ENCODE measurements at places on chromosomes 4 and X. TPM values are rescaled to one million over a fixed set of nuclear protein-coding genes. Genes with fewer than 3 reads are reported as not detected.

The DOK7 gene
- not detected for total RNA-seq

DNA sequence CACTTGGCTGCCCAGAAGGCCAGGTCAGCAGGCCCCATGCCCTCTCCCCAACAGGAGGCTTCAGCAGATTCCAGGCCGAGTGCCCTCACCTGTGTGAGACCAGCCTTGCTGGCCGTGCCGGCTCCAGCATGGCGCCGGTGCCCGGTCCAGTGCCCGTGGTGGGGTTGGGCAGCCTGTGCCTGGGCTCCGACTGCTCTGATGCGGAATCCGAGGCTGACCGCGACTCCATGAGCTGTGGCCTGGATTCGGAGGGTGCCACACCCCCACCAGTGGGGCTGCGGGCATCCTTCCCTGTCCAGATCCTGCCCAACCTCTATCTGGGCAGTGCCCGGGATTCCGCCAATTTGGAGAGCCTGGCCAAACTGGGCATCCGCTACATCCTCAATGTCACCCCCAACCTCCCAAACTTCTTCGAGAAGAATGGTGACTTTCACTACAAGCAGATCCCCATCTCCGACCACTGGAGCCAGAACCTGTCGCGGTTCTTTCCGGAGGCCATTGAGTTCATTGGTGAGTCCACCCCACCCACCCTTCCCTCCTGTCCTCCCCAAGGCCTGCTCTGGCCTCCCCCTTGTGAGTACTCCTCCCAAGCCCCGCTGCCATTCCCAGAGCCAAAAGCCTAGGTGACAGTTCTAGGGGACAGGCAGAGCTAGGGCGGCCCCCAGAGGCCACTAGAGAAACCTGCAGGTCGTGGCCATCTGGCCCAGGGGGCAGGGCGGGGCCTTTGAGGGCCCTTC, 2.3 kb downstream of the DUSP9 start:
- DNase-seq = peak; percentile 2
- H3K36me3 ChIP-seq = no peaks in the 10 kb centered on the region
- no peak overlapping the region for H3K4me3 ChIP-seq
- H3K4me1 ChIP-seq = no peaks in the 10 kb centered on the region
- peaks cover 73% of the 10 kb centered on the region for H3K27me3 ChIP-seq
- no peak overlapping the region for H3K27ac ChIP-seq

The SCRG1 gene
- total RNA-seq = 0.48 TPM

The MAP7D2 gene
- total RNA-seq = 2.2 TPM

GRCh38 chr4:155795991-155796390, 37.2 kb downstream of the GUCY1B1 start:
- no peak overlapping the region for H3K4me3 ChIP-seq
- DNase-seq = no peak
- no peaks in the 10 kb centered on the region for H3K36me3 ChIP-seq
- no peak overlapping the region for H3K27ac ChIP-seq

GRCh38 chr4:184373886-184374405, 100.4 kb downstream of the IRF2 start:
- no peaks in the 10 kb centered on the region for H3K36me3 ChIP-seq
- DNase-seq = no peak
- H3K27ac ChIP-seq = no peak overlapping the region
- no peak overlapping the region for H3K4me3 ChIP-seq
- H3K4me1 ChIP-seq = no peaks in the 10 kb centered on the region
- H3K27me3 ChIP-seq = no peaks in the 10 kb centered on the region

GRCh38 chr4:101183221-101183620, 164.1 kb downstream of the PPP3CA start:
- no peak overlapping the region for H3K4me3 ChIP-seq
- H3K27ac ChIP-seq = no peak overlapping the region

GRCh38 chr4:8010618-8011017, 71.0 kb upstream of the AFAP1 start:
- H3K4me1 ChIP-seq = no peaks in the 10 kb centered on the region
- H3K4me3 ChIP-seq = no peak overlapping the region
- no peak for DNase-seq
- H3K27ac ChIP-seq = no peak overlapping the region
